Osteocyte (in vitro differentiated cells): ENCODE measurements at places on chromosomes 13 and 19. TPM values are rescaled to one million over a fixed set of nuclear protein-coding genes. Genes with fewer than 3 reads are reported as not detected.

ZNF599 gene
- 8.7 and 9.2 TPM in 2 replicates for total RNA-seq

PLIN4 gene
- total RNA-seq, result not detected in 2 replicates

DNA sequence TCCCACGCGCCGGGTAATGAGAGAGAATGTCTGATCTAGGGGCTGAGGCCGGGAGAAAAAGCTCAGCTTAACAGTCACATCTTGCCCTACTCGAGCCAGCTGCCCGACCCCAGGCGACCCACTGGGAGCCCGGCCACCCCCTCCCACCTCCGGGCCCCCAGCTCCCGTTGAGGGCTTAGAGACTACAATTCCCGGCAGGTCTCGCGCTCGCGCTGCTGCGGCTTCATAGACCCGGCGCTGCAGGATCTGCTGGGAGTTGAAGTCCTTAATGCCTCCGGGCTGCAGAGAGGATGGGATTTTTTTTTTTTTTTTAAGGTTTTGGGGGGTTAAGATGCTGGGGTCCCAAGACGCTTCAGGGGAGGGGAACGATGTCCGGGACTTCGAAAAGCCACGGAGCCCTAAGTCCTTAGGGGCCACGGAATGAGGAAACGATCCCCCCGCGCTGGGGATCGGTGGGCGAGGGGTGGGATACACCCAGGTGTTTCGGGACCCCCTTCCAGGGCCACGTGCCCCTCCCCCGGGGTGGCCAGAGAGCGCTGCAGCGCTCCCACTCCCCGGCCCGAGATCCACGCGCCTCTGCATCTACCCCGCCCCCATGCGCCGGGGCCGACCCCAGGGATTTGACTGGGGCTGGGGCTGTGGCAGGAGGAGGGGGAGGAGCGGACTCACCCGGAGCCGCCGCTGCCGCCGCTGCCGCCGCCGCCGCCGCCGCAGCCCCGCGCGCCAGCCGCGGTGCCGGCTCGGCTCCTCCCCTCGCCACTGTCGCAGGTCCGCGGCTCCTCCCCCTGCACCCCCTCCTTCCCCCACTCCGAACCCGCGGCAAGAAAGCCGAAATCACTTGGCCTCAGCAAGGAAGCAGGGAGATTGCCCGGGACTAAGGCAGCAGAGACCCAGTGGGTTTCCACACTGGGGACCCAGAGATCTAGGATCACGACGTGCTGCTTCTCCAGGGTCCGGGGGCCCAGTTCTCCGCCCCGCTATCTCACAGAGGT, at the start of gene SYT3:
TSS of gene SYT3 (minus strand) at position 761 of the 992 bp plus-strand sequence. CDS start 2,470 bp downstream, outside the sequence.
- no peak for DNase-seq

DNA sequence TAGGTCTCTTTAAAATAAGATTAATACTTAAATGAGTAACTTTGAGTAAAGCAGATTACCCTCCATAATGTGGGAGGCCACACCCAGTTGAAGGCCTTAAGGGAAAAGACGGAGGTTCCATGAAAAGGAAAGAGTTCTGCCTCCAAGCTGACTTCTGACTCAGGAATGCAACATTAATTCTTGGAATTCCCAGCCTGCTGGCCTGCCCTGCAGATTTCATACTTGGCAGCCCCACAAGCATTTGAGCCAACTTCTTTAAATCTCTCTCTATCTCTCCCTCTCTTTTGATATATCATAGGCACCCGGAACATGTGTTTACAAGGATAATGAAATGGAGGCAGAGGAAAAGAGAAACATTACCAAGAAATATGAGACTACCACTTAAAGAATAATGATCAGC, 902.3 kb upstream of the MIR17HG start:
- no peak for DNase-seq

GRCh38 chr13:106311004-106311403, 224.5 kb downstream of the EFNB2 start:
- DNase-seq, result no peak

DNA sequence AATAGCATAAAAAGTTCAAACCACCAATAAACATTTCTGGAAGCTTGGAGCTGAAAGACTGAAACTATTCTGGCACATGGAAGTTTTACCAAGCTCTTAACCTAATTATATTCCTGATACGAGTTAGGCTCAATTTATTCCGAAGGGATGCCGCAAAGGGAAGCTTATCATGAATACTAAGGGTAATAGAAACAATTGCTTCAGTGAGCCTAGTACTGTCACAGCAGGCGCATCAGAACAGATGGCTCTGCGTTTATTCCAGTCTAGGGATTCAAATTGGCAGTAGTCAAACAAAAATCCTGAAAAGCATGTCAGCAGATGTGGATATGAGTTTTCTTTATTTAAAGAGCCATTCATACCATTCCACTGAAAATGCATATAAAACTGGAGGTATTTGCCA, 779.5 kb downstream of the GPC5 start:
- DNase-seq, result no peak
